ENCODE measurements at places on chromosomes 13 and 19. TPM values are rescaled to one million over a fixed set of nuclear protein-coding genes. Genes with fewer than 3 reads are reported as not detected.

PABPC3 gene
- 0.21 TPM for total RNA-seq

HIPK4 gene
- 0.29 TPM for total RNA-seq

DNA sequence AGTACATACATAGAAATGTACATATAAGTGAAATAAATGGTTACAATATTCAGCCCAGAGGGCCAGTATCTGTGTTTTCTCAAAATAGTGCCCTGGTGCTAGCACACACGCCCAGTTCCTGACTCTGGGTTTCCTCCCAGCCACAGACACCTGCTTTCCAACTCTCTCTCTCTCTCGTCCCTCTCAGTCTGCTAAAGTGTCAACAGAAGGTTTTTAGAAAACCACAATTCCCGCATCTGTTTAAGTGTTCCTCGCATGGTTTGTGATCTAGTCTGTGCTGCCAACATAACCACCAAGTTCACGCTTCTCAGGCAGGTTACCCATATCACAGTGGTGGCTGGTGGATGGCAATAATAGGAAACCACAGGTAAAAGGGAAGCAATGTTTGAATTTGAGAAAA, 17.8 kb upstream of the UPF3A start:
- peak; percentile 76 for DNase-seq

DNA sequence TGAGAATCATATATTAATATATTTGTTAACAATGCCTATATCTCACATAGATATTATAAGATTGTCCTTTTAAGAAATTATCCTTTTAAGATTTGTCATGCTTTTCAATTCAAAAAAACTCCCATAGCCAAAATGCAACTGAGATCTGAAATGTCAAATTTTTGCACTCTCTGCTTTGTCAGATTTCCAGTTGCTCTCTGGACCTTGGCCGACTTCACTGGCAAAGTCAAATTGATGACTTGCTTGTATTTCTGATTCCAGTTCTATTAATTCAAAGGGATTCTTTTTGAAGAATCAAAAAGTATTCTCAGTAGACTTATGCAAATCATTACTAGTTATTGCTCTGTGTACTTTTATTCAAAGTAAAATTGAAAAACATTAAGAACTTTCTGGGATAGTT, 101.2 kb upstream of the SCEL start:
- no peak for DNase-seq

GRCh38 chr19:10961073-10961860, 437 bp downstream of the SMARCA4 start:
- DNase-seq: peak; percentile 41

DNA sequence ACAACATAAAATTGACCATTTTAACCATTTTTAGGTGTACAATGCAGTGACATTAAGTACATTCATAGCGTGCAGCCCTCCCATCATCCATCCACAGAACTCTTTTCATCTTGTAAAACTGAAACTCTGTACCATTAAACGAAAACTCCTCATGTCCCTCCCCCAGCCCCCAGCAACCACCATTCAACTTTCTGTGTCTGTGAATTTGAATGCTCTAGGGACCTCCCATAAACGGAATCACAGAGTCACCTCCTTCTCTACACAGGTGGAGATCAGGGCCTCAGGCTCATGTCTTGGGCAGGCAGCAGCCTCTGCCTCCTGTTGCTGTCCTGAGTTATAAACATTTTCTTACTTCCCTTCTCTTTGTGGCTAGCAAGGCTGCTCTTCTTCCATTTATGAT, 7.3 kb upstream of the CCNE1 start:
- no peak for DNase-seq

- DNase-seq: no peak
Measured at GRCh38 chr13:94481941-94482340, 2.5 kb upstream of the DCT start.

Data from natural killer cell (primary cell).